Tongue (tissue), 3 donors: ENCODE measurements at places on chromosomes 6 and 20.

- DNase-seq = no peak
These were observed 5.2 kb downstream of the DNAH8 start for GRCh38 chr6:38720295-38720694.

DNA sequence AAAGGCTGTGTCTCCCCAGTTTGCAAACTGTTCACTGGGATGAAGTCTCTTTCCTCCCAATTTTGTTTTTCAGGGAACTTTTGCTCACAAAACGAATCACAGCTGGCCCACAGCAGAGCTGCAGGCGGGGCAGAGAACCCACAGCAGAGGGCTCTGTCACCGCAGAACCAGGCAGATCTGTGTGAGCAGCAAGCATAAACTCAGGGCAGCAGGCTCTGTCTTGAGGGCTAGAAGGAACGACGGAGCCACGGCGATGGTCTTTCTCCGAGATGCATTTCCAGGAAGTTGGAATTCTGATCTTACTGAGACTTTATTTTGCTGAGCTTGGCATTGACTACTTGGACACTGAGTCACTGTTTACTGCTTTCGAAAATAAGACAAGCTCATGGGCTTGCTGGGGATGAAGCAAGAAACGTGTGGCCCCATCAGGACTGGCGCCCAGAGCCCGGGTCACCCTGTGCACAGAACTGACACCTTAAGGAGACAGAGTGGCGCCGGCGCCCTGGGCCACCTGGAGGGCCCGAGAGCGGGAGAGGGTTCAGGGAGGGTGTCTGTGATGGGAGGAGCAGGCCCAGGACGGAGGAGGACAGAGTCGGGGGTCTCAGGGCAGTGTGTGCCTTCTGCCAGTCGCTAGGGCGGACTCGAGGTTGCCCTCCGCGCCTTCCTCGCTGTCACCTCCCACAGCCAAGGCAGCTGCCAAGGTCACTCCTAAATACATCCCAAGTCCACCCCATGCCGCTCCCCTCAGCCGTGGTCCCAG lies 106.3 kb upstream of the NXT1 start:
- no peak for DNase-seq

GRCh38 chr6:89290401-89291155 lies 24.5 kb downstream of the GABRR2 start:
- DNase-seq = peak; percentile 42

DNA sequence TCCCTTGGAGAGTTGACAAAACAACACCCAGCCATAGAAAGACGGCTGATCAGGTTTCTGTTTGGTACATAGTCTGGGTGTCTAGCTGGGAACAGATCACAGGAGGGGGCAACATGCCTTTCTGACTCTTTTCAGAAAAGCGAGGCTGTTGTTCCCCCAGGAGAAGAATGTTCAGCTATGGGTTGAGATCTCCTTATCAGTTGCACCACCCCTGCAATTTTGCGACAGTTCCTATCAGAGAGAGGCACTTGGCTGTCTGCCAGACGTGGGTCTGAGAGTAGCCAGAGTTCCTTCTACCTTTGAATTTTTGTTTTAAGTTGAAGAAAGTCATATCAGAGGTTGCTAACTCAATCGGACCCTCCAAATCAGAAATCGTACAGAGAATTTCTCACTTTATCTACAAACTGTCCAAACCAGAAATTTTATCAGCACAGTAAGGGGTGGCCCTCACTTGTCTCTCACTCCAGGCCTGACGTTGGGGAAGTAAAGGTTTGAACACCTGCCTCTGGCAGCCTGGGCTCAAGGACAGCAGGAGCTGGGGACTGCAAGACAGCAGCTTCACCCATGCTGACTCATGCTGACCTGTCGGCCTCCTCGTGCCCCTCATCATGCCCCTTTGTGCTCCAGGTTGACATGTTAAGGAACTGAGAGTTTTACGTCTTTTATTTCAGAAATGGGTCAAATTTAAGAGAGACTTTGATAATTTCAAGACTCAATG lies 42.3 kb downstream of the TMC2 start:
- DNase-seq = no peak

- DNase-seq = no peak
These were observed 68.0 kb upstream of the HIVEP1 start for GRCh38 chr6:11944111-11944510.

DNA sequence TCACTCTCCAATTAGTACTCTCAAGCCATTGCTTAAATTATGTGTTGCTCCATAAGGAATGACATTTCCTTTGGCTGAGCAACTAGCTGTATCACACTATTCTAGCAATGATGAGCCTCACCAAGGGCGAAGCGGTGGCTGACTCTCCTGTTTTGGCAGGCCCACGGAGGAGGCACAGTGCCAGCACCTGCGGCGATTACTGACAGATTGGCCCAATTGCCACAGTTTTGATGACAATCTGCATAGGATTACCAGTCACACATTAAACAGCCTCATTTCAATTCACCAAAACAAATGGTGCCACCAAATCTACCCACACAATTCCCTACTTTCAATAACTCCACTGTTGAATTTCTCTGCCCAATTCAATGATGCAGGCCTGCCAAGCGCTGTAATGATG lies 286.9 kb downstream of the PTPRK start:
- DNase-seq = no peak

DNA sequence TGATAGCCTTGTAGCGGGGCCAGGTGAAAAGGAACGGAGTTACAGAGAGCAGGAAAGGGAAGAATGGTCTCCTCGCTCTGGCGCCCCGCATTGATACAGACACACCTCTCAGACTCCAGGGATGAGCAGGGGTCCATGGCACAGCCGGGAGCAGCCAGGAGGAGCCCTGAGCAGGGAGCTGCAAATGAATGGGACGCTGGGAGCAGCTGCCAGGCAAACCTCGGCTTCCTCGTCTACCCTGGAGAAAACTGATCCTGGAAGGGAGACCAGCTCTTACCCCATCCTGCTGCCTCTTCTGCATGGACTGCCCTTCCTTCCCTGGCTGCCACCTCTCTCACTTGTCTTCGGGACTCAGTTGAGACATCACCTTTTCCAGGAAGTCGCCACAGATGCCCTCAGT lies 97.3 kb upstream of the MAFB start:
- DNase-seq = no peak

- no peak for DNase-seq
These were observed 226.3 kb upstream of the SMLR1 start for GRCh38 chr6:130600880-130601341.

DNA sequence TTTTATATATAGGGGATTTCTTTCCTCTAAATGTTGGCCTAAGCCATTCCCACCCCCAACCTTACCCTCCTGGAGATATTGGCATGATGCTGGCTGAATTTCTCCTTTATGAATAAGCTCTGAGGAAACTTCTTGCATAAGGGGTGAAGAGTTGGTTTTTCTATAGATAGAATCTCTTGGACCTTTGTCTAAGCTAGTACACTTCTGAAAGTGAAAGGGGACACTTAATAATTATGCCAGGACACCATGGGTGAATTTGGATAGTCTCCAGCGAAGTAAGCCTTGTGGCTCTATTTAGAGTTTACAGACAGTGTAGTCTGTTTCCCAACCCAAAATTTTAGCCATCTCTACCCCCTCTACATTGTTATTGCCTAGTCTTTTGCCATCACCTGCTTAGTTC lies 27.1 kb upstream of the FABP7 start:
- no peak for DNase-seq

DNA sequence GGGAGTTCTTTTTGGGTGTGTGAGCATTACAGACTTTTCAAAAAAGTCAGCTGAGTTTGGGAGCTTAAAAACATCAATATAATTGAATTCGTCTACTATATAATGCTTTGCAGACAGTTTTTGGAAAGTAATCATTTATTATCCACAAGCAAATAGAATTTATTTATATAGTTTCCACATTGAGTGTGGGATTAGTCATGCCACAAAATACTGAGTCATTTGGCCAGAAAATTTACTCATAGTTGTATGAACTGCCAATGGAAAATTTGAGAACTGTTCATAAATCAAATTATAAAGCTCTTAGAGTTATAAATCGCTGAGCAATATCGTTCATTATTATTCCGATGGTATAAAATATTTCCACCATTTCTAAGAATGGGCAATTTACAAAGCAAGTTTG lies 5.0 kb downstream of the BEND6 start:
- no peak for DNase-seq

GRCh38 chr6:48041894-48042293 lies 69.1 kb downstream of the PTCHD4 start:
- DNase-seq = no peak

DNA sequence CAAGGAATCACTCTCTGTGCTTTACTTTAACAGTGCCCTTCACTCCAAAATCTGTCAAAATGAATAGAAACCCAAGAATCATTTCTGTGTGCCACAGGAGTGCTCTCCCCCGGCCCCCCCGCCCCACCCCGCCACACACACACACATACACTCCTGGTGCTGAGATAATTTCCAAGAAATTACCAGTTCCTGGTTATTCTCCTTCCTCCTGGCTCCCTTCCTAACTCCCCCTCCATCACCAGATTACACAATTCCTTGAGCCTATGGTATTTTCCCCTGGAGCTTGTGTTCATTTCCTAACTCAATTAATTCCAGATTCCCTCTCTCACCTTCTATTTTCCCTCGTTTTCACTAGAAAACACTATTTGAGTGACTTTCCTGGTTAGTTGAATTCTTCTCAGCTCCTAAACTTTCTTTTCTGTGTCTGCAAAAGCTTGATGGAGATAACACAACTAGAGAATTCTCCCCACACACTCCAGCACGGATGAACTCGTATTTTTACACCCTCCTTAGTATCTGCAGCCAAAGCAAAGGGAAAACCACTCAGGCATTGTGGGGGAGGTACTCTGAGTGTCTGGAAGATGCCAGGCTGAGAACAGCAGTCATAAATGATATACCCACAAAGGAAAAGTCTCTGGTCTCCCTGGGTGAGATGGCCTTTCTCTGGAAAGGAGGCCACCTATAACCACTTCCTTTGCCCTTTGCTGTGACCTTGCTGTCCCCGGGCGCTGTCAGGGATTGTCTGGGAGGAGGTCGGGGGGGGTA lies 1.9 kb upstream of the SLC24A3 start:
- DNase-seq = peak; percentile 54
